ENCODE measurements at places on chromosomes 11 and 22.

DNA sequence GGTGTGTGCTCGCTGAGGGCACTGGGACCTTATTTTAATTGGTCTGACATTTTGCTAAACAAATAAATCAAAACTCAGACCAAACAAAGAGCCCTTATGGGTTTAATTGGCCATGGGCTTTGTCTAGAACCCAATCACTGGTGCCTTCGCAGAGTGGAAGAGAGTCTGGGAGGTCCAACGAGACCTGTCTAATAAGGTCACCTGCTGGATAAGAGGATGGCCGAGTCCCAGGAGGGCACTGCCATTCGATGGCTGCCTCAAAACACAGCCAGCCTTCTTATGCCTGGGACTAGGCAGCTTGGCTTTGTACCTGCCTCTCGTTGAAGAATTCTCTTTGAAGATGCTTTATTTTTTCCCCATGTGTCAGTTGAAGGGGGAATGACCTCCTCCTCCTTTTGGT, 171.1 kb downstream of the CEP164 start:
- no peak for DNase-seq

- no peak for DNase-seq
Measured at GRCh38 chr11:19628018-19628417, 84.6 kb upstream of the NAV2 start.

GRCh38 chr11:45223496-45223895, 62.6 kb downstream of the SYT13 start:
- no peak for DNase-seq

GRCh38 chr11:73114835-73115220, 27.3 kb downstream of the FCHSD2 start:
- no peak for DNase-seq

DNA sequence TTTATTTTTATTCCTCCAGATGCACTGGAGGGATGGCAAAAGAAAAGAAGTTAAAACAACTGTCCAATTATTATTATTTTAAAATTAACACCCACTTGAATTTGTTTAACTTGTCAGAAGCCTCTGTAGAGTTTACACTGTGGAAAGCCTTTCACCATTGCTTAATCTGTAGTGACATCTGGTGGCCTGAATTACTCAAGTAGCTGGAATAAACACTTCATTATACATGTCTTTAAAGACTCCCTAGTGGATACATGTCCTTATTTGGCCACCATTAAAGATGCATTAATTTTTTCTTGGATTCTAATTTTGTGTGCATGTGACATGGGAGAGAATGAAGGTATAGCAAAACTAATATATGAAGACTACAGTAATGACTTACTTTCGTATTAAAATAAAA, 1496.5 kb downstream of the FAM181B start:
- DNase-seq = no peak

DNA sequence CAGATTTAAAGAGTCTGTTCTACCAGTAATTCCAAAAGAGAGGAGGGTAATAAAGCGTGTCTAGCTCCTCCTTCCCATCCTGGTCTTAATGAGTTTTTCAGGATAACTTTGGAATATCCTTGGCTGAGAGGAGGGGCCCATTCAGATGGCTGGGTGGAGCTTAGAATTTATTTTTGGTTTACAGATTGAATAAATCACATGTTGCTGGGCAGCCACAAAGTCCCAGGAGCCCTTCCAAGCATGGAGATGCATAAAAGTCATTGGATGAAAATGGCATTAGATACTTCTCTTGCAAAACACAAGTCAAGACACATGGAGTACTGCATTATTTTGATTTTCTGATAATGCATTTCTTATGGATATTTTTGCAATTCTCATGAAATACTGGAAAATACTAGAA, 139.0 kb downstream of the TRPC6 start:
- no peak for DNase-seq

DNA sequence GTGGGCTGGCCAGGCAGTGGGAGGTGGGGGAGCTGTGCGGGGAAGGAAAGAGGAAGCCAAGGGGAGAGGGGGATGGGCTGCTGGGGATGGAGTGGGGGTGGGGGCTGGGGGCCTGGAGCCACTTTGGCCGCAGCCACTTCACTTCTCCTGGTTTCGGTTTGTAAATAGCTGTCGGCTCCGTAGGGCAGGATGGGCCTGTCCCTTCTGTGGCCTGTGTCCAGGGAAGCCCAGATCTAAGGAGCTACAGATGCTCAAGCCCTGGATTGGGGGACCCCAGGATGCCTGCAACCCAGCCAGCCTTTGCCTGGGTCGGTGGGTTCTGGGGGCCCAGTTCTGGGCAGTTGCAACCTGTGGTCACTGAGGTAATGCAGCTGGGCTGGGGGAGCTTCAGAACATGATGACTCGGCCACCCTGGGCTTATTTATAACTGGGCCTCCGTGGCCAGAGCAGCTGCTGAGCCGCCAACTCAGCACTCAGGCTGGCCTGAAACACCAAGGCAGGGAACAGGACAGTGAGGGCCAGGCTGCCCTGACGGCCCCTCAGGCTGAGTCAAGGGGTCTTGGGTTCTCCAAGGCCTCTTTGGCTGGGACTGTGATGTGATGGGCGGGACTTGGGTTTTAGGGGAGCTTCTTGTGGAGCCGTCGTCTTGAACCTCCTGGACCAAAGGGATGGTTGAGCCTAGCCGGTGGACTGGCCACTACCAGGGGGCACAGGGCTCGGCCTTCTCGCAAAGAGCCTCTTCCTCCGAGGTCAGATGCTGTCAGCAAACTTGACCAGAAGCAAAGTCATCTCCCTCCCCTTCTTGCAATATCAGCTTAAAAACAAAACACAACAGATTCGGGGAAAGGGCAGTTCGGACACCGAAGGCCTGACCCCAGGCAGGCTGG, 15.0 kb upstream of the SLC39A13 start:
- DNase-seq = peak; percentile 28

DNA sequence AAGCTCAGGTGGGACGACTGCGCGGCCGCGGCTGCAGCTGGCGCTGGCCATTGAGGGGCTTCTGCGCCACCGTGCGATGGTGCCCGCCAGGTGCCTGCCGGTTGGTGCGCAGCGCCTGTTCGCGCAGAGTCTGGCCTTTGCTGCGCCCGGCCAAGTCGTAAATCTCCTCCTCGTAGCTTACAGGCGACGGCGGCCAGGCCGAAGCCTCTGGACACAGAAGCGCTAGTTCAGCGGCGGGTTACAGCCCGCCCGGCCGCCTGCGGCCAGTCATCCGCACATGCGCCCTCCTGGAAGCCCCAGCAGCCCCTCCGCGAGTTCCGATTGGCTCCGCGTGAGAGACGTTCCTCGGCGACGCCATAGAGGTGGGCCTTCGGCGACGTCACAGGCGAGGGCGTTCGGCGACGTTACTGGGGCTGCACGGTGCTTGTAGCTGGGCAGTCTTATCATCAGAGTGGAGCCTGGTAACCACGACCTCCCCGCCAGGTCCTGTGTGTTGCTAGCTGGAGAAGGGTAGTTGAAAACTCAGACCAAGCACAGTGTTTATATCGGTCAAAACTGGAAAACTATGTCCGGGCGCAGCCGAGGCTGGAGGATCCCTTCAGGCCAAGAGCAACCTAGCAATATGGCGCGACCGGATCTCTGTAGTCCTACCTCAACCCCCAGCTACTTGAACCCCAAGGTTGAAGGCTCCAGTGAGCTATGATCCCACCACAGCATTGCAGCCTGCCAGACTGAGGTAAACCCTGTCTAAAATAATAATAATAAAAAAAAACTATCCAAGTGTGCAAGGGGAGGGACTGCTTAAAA, 265.7 kb downstream of the OR4C45 start:
- no peak for DNase-seq

- DNase-seq = peak; percentile 71
Measured at GRCh38 chr22:37686002-37686982, at the start of gene NOL12. NOL12 (plus strand) TSS chr22:37686343; CDS start chr22:37686393, 50 bp downstream.
